ENCODE measurements at places on chromosomes 7 and 10.

- DNase-seq = no peak
These were observed 52.2 kb upstream of the SEC61G start for GRCh38 chr7:54811041-54811845.

- DNase-seq = no peak
These were observed 4.0 kb downstream of the ITGB1 start for GRCh38 chr10:32954080-32954479.

- DNase-seq = no peak
These were observed 208.4 kb downstream of the ACTR3B start for GRCh38 chr7:152967958-152968357.

DNA sequence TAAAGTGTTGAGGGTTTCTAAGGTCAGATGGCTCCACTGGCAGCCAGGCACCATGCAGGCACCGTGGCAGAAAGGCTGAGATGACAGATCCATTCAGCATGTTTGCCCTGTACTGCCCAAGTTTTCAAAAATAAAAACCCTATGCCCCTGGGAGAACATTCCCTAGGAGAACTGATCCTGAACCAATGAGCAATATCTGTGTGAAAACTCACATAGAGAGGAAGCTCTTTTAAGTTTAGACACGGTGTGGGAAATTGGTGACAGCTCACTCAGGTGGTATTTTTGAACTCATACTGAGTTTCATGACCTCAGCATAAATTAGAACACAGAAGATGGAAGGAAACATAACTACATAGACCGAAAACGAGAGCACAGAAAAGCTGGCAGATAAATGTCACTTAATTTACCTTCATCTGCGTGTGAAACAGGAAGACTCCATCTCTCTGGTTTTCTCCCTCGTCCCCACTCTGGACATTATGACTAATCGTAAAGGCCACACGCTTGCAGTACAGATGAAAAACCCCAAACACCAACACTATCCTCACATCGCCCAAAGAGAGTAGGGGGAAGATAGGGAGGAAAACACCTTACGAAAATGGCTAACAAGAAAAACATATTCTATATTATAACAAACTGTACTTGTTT is 127.8 kb downstream of the ICA1 start:
- no peak for DNase-seq

GRCh38 chr7:96344236-96344635 is 22.3 kb upstream of the SLC25A13 start:
- no peak for DNase-seq
